KG1 (cell line): ENCODE measurements at places on chromosomes 1 and 21.

DNA sequence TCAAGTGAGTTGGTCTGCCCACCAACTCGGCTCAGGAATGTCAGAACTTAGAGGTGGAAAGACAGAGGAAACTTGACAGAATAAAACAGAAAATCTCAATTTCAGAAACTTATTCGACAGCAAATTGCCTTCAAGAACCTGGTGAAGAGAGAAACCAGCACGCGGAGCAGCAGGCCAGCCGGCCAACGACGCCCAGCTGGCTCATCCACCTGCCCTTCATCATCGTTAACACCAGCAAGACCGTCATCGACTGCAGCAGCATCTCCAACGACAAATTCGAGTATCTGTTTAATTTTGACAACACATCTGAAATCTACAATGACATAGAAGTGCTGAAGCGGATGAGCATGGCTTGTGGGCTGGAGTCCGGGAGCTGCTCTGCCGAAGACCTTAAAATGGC lies 350.8 kb upstream of the CAMK1G start:
- no peak for DNase-seq

DNA sequence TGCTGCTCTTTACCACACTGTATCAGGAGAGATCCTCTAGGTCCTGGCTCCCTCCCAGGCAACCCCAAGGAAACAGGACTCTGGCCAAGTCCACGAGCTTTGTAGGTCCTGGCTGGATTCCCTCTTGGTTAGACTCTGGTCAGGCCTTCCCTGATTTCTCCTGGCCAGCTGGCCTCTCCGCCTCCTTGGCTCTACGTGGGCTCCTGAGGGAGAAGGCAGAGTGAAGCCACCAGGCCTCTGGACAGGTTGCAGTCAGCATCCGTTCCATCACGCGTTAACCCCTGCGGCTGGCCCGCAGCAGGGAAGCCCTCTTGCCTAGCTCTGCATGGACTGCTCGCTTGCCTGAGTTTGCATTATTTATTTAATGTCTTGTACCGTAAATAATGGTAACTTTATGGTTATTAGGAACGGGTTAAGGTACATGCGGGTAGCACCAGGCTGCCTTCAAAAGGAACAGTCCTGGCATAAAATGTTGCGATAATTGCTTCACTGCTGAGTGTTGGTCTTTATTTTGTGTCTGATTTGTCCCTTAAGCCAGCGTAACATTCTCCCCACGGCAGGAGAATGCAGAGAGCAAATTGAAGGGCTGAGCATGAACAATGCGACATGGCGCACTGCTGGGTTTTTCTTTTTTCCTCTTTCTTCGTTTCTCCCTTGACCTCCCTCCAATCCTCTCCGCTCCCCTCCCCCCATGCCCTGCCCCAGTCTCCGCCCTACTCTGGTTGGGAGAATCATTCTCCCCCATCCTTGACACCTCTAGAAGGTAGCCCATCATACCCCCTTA lies 100.3 kb downstream of the RNF220 start:
- no peak for DNase-seq

GRCh38 chr1:32724678-32725614 lies 22.4 kb upstream of the SYNC start:
- peak; percentile 28 for DNase-seq

DNA sequence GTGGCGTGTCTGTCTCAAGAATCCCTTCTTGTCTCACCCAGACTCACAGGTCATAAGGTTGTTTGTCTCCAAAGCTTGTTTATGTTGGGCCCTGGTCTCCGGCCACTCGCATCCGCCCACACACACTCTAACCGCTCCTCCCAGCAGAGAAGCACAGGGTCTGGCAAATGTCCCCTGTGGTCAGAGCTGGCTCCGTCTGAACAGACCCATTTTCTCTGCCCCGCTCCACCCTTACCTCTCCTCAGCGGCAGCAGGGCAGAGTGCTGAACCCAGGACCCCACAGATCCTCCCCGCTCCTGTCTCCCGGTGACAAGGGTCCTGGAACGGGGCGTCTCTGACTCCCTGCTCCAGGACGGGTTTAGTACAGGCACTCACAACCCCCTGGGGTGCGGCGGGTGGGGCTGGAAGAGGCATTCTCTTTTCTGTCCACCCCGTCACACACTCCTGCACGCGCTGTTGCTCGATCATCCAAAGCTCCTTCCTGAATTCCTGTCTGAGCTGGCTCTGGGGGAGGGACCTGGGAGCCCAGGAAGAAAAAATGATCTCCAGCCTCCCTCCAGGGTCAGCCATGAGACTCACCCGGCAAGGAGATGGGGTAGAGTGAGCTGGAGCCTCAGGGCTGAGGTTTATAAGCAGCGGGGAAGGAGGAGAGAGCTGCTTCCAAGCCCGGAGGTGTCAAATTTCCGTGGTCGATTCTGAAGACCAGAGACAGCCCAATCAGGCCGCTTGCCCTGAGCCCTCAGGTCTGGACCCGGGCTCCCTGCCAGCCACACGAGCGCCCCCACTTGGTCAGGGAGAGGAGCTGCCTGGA lies at the start of gene S100A13:
S100A13 (minus strand) TSS at position 602 of the 811 bp plus-strand sequence. CDS start 1,033 bp downstream, outside the sequence.
- DNase-seq = no peak

- DNase-seq = no peak
Observed at GRCh38 chr1:161267321-161267720, 8.8 kb downstream of the PCP4L1 start.

- no peak for DNase-seq
Observed at GRCh38 chr1:110190282-110190929, 19.7 kb upstream of the KCNC4 start.

- DNase-seq = no peak
Observed at GRCh38 chr1:15808955-15809354, 1.5 kb upstream of the UQCRHL start.

- DNase-seq = no peak
Observed at GRCh38 chr1:228100822-228101613, 2.1 kb downstream of the C1orf35 start.

DNA sequence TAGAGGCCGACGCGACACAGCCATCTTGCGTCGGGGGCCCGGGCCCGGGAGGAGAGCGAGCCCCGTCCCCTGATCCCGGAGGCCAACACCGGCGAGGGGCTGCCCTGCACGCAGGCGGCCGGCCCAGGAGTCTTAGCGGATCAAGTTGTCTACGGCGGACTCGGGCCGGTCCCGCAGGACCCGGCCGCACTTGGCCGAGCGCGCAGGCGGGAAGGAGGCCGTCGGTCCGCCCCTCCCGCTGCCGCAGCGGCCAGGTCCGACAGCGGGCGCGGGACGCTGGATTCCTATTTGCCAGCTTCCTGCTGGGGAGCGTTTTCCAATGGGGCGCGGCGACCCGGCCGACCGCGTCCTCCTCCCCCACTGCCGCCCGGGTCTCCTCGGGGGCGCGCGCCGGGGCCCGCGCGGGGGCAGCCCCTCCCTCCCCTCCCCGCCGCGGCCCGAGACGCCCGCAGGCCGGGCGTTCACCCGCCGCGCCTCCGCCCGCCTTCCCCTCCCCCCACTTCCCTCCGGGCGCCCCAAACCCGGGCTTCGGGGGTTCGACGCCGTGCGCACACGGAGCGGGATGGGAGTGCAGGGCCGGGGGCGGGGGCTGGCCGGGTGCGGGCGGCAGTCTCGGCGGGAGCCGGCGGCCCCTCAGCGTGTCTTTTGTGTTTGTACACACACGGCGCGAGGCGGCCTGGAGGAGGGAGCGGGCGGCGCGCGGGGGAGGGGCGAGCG lies 517 bp upstream of the H3-3A start:
- peak; percentile 30 for DNase-seq

DNA sequence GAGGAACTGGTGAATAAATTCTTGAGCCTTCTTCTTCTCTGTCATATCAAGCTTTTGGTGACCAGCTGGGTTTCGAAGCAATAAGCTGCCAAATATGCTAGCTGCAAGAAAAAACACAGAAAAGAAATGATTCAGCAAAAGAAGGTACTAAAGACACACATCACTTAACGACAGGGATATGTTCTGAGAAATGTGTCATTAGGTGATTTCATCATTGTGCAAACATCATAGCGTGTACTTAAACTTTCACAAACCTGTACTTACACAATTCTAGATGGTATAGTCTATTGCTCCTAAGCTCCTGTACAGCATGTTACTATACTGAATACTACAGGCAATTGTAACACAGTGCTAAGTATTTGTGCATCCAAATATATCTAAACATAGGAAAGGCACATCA lies 2.9 kb upstream of the MTF1 start:
- DNase-seq = no peak

GRCh38 chr1:47431534-47431933 lies 6.3 kb upstream of the FOXD2 start:
- no peak for DNase-seq

DNA sequence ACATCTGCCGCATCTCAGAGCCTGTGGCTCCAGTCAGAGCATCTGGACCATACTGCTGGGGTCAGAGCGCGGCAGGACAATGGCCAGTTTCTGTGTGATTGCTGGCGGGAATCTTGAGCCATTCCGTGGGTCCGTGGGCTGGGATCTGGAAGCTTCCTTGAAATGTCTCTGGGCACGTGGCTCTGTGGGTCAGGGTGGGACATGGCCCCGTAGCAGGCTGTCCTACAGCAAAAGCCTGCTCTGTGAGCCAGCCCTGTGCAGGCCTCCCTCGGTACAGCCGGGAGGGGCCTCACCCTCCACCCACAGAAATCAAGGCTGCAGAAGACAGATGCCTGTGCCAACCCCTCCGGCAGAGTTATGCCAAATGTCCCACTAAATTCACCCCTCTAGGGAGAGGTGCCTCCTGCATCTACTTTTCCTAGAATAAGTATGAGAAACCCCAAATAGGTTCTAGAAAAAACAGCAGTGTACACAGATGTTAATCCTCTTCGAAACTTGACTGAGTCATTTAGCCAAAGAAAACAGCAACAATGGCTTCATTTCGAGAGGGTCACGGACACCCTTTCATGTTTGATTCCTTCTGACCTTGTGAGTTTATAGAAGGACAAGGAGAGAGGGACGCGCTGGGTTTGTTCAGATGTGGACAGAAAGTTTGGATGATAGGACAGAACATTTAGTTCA lies 27.8 kb downstream of the COL18A1 start:
- DNase-seq = no peak

GRCh38 chr1:172398193-172398592 lies 22.3 kb upstream of the C1orf105 start:
- DNase-seq = no peak

GRCh38 chr1:244968881-244969280 lies 104.5 kb upstream of the HNRNPU start:
- DNase-seq = no peak

DNA sequence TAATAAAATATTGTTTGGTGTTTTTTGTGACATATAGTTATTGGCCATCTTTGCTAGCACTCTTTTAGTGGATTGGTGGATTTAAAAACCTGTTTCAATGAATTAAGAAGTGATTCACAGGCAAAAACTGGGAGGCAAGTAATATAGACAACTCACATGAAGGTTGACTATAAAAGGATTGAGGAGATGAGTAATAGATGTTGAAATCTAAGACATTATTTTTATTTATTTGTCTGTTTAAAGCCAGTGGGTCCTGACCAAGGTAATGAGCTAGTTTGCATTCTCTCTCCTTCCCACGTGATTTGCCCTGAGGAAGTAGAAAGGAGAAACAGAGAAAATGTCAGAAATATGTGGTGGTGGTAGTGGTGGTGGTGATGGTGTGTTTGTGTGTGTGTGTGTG lies 351.5 kb upstream of the ZP4 start:
- DNase-seq = no peak

DNA sequence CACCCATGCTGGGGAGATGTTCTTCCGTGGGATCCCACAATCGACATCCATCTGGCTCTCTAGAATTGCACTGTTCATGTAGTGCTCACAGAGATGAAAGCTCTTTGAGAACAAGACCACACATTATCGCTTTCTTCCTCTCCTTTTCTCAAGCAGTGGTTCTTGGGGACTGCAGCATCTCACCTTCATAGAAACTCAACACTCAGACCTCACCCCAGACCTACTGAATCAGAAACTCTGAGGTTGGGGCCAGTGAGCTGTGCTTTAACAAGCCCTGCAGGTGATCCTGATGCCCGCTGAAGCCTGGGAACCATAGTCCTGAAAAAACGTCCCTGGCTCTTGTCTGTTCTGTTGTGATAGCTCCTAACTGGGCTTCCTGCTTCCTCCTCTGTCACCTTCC lies 251.3 kb upstream of the FGGY start:
- DNase-seq = no peak

GRCh38 chr21:29077651-29078090 lies 4.2 kb upstream of the CCT8 start:
- DNase-seq = no peak

DNA sequence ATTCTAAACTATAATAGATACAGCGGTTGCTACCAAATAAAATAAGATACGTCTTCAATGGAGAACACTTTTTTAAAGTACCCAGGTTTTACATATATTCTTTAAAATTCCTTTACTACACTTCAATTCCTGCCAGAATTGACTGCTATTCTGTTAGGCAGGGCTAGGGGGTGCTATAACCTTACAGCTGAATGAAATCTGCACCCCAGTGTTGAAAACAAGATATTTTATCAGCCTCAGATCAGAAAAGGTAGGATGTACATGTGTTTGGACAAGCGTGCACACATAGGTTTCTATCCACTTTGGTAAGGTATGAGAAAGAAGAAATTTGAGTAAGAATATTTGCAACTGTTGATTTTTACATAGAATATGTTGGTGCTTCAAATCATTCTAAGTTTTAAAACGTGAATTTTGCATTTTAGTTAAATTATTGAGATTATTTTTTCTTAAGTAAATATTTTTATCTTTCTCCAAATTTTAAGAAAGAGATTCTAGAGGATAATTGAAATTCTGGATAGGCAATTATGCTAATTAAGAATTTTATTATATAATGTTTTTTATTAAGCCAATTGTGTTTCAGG lies 490.8 kb upstream of the ADGRL4 start:
- peak; percentile 10 for DNase-seq

DNA sequence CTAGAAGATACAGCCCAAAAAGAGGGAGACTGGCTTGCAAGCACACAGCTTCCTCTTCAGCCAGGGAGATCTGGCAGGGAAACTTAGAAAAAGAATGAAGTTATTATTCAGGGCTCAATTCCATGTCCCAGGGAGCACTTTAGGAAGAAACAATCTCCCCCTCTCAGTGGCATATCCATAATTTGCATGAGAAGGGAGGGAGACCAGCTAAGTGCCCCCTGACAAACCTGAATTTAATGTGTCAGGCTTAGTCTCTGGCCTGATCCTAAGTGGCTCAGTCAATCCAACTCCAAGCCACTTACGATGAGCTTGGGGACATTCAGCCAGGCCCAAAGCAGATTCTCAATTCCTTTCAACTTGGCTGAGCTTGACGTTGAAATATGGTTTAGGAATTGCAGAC lies 17.7 kb upstream of the KCND3 start:
- no peak for DNase-seq

- no peak for DNase-seq
Observed at GRCh38 chr1:41380979-41381691, 19.9 kb downstream of the FOXO6 start.

- DNase-seq = no peak
Observed at GRCh38 chr21:42668298-42668992, 15.0 kb downstream of the PDE9A start.

DNA sequence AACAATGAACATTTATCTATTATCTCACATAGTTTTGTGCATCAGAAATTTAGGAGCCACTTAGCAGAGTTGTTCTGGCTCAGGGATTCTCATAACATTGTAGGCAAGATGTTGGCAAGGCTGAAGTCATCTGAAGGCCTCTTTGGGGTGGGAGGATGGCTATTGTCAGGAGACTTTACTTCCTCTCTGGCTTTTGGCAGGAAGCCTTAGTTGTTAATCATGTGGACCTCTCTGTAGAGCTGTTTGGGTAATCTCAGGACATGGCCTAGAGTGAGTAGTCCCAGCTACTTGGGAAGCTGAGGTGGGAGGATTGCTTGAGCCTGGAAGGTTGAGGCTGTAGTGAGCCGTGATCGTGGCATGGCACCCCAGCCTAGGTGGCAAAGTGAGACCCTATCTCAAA lies 40.2 kb downstream of the RASAL2 start:
- DNase-seq = peak; percentile 33
